Fibroblast of villous mesenchyme (primary cell): ENCODE measurements at places on chromosomes 5 and 9. TPM values are rescaled to one million over a fixed set of nuclear protein-coding genes. Genes with fewer than 3 reads are reported as not detected.

TAF11L5 gene
- total RNA-seq: not detected in 2 replicates

CTXN3 gene
- not detected in 2 replicates for total RNA-seq

CCNO gene
- total RNA-seq: 0.32 TPM in 1 of 2 replicates, not detected in the other

FEM1C gene
- 11.3 and 17.3 TPM in 2 replicates for total RNA-seq

OR1Q1 gene
- total RNA-seq: not detected in 2 replicates

PRSS3 gene
- 3.9 and 12.9 TPM in 2 replicates for total RNA-seq

MSMP gene
- not detected in 2 replicates for total RNA-seq

POU5F2 gene
- total RNA-seq: 1.3 and 2.2 TPM in 2 replicates

ABO gene
- not detected in 2 replicates for total RNA-seq

C6 gene
- not detected in 2 replicates for total RNA-seq

ZCCHC10 gene
- total RNA-seq: 11.0 and 25.5 TPM in 2 replicates

TYRP1 gene
- total RNA-seq: 0.43 and 2.9 TPM in 2 replicates

DMXL1 gene
- total RNA-seq: 49.6 and 54.8 TPM in 2 replicates
